ENCODE measurements at places on chromosomes 4 and X. TPM values are rescaled to one million over a fixed set of nuclear protein-coding genes. Genes with fewer than 3 reads are reported as not detected.

- H3K27me3 ChIP-seq: no peaks in the 10 kb centered on the region
- no peak overlapping the region for H3K27ac ChIP-seq
- H3K4me3 ChIP-seq: no peak overlapping the region
- H3K36me3 ChIP-seq: peaks cover 3% of the 10 kb centered on the region
Measured at GRCh38 chr4:174494726-174495125, 27.6 kb downstream of the HPGD start.

- no peak overlapping the region for H3K27ac ChIP-seq
- H3K27me3 ChIP-seq: no peaks in the 10 kb centered on the region
- H3K36me3 ChIP-seq: no peaks in the 10 kb centered on the region
- DNase-seq: no peak
Measured at GRCh38 chr4:75598390-75598789, 31.9 kb downstream of the CDKL2 start.

The CSAG1 gene
- total RNA-seq: not detected

The MAGEC2 gene
- total RNA-seq: not detected

- no peak for DNase-seq
- H3K4me1 ChIP-seq: peaks cover 15% of the 10 kb centered on the region
- no peaks in the 10 kb centered on the region for H3K36me3 ChIP-seq
- H3K4me3 ChIP-seq: no peak overlapping the region
- H3K27ac ChIP-seq: peak overlapping the region; percentile 18
- H3K27me3 ChIP-seq: no peaks in the 10 kb centered on the region
Measured at GRCh38 chr4:168570466-168570865, 73.6 kb downstream of the PALLD start.

DNA sequence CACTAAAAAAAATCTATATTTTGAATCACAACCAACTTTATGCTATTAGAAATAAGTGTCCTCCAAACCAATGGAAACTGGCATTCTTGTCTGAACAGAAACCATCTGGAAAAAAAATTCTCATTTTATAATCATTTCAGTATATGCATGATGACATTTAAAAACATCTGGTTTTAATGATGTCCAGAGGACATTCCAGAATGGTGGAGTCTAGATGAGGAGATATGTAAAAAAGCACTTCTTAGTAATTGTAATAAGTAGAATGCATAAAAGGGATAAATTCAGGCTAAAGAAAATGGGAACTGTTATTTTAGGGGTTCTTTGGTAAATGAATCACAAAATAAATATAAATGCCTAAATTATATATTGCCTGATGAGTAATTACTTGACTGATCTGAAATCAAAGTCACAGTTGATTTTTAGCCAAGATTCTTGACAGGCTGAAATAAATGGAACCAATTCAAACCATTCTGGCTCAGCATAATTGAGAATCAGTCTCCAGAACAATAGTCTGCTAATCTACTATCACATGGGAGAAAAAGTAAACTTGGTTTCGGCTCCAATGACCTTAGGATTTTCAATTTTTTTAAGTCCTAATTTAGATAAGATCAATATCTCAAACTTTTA, 636.6 kb downstream of the FAT4 start:
- H3K27ac ChIP-seq: no peak overlapping the region
- H3K27me3 ChIP-seq: no peaks in the 10 kb centered on the region
- H3K4me3 ChIP-seq: no peak overlapping the region
